ENCODE measurements at places on chromosomes 2 and 18. TPM values are rescaled to one million over a fixed set of nuclear protein-coding genes. Genes with fewer than 3 reads are reported as not detected.

GRCh38 chr18:13191779-13192178, 26.8 kb upstream of the LDLRAD4 start:
- no peak for DNase-seq

GRCh38 chr18:63940008-63940407, 9.1 kb upstream of the HMSD start:
- no peak for DNase-seq

- no peak for DNase-seq
Measured at GRCh38 chr2:174574657-174575056, 22.9 kb downstream of the WIPF1 start.

DNA sequence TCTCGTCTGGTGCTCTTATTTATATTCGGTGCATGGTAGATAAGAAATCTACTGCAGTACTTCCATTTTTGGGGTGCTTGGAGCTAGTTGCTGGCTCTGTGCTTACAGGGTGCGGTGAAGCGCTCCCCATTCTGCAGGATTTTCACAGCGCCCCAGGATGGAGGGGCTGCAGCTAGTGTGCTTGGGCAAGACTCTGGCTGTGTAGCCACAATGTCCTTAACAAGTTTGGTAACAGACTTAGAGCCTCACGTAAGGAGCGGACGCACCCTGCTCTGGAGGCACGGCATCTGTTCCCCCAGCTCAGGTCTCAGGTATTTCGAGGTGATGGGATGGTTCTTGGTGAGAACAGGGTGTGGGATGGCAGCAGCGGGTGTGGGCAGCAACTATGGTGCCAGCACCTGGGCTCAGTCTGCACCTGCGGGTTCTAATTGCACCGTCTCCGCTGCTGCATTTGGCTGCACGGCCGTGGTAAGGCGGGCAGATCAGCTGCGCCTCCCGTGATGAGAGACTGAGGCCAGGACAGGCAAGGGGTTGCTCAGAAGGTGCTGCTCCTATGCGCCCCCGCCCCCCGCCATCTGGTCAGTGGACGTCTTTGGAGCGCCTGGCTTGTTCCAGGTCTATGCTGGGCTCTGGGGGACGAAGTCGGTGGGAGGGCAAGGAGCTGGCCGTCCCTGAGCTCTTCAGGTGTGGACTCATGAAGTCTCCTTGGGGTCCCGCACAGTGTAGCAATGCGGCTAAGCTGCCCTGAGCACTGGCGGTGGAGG, 20.1 kb upstream of the ALLC start:
- no peak for DNase-seq

GRCh38 chr18:64490207-64490606, 341.3 kb upstream of the LINC00305 start:
- DNase-seq: no peak

GRCh38 chr2:64686283-64686956, 32.7 kb upstream of the SERTAD2 start:
- DNase-seq: no peak

DNA sequence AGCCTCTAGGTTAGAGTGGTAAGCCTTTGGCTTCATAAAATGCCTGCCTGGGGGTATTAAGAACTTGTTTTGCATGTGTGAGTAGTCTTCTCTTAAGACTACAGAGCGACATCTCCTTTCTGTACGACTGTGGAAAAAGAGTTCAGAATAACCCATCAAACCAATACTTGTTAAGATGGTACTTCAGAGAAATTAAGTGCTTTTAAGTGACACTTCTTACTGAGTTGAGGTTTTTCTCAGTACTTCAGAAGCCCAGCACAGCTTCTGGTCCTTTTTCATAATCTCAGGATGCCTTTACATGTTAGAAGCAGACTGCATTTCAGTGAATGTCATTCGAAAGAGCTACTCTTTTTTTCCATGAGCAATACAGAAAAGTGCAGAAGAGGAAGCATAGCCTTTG, 10.8 kb downstream of the XRCC5 start:
- DNase-seq: no peak

DNA sequence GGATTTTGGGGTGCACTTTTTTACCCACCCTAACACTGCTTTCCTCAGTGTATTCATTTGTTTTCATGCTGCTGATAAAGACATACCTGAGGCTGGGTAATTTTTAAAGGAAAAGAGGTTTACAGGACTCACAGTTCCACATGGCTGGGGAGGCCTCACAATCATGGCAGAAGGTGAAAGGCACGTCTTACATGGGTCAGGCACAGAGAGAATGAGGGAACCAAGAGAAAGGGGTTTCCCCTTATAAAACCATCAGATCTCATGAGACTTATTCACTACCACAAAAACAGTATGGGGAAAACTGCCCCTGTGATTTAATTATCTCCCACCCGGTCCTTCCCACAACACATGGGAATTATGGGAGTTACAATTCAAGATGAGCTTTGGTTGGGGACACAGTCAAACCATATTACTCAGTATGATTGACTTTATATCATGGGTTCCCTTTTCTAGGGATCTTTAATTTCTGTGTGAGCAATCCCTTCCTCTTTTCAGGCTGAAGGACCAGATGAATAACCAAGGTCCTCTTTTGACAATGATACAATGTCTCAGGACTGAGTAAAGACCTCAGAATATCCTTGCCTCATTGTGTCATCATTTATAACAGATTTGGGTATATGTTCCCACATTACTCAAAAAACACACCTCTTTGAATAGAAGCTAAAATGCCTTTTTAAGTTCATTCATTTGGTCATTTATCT, 100.1 kb upstream of the TRIB2 start:
- no peak for DNase-seq

The ARHGAP25 gene
- 1.7 TPM for total RNA-seq

The SCYGR4 gene
- not detected for total RNA-seq

The ITGA4 gene
- total RNA-seq: 1.6 TPM

The TANC1 gene
- total RNA-seq: 78.7 TPM

The LOXHD1 gene
- total RNA-seq: not detected

Measured in pulmonary artery endothelial cell (primary cell).